ENCODE measurements at places on chromosomes 12 and 14.

- DNase-seq = no peak
Observed at GRCh38 chr12:32450768-32451167, 51.4 kb downstream of the FGD4 start.

DNA sequence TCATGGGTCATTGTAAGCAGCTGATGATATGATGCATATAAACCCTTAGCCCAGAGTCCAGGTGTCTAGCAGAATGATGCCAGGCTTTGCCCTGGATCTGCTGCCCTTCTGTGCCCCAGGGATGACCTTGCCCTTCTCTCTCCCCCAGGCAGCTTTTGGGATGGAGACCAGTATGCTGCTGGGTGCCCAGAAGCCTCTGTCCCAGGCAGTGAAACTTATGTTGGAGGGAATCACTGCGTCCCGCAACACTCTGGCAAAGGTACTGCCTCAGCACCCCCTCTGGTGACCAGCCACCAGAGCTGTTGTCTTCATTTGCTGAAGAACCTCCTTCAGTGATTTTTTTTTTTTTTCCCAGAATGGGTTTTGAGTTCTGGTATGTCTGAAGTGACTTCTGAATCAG, 23.3 kb downstream of the CYP46A1 start:
- DNase-seq = no peak

GRCh38 chr14:57378661-57379060, 11.7 kb upstream of the NAA30 start:
- DNase-seq = no peak

- DNase-seq = no peak
Observed at GRCh38 chr14:101827286-101827685, 65.8 kb downstream of the PPP2R5C start.

- DNase-seq = no peak
Observed at GRCh38 chr12:113238309-113238708, 17.0 kb downstream of the TPCN1 start.

DNA sequence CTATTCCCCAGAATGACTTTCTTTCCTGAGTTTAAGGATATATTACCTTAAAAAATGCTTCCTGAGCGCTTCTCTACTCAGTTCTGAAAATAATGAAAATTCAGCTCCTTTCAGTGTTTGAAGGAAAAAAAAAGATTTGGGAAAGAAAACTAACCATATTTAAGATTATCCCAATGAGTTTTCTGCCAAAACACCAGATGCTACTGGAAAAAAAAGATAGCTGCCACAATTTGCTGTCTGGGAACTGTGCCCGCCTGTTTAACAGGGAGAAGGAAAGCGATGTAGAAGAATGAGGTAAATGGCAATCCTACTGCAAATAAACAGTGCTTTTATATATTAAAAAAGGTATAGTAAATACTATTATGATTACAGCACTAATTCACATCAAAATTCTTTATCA, 367.6 kb upstream of the PRICKLE1 start:
- DNase-seq = no peak

DNA sequence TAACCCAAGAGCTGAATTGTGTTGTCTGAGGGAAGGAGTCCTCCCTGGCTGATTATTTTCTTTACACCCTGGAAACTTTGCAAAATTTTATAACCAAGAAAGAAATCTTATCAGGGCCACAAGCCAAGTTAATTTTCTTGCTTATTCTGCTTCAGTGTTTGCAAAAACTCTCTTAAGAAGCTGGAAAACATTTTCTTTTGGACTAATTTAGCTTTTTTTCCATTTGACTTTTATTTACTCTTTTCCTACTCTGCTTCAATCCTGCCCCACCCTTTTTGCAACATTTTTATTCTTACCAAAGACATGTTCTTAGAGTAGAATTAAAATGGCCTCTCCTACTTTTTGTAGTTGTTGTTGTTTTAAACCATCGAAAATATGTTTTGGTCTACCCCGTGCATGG, 378.7 kb downstream of the ZFP36L1 start:
- no peak for DNase-seq

- no peak for DNase-seq
Observed at GRCh38 chr14:74275241-74275841, 27.4 kb downstream of the ABCD4 start.

GRCh38 chr12:69916544-69917235, 91.7 kb downstream of the MYRFL start:
- no peak for DNase-seq

- DNase-seq = no peak
Observed at GRCh38 chr12:131489718-131490117, 221.2 kb upstream of the SFSWAP start.

- no peak for DNase-seq
Observed at GRCh38 chr14:46782281-46782680, 130.7 kb upstream of the RPL10L start.

DNA sequence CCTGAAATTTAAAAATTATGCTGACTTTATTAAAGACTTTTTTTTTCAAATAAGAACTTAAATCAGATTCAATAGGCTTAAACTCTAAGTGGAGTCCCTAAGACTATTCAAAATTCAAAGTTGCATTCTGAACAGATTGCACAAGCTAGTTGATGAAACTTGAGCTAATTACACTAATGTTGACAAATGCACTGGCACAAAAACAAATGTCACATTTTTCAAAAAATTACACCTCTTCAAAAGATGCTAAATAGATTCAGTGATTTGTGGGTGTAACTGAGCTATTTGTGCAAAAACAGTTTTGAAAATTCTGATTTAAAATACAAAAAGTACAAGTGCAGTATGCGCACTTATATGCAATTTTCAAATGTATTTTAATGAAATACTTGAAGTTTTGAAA, 205.4 kb downstream of the RERGL start:
- DNase-seq = no peak

GRCh38 chr12:102167821-102168604, 29.6 kb downstream of the PMCH start:
- DNase-seq = no peak
